ENCODE measurements at places on chromosomes 3 and 15. TPM values are rescaled to one million over a fixed set of nuclear protein-coding genes. Genes with fewer than 3 reads are reported as not detected.

DNA sequence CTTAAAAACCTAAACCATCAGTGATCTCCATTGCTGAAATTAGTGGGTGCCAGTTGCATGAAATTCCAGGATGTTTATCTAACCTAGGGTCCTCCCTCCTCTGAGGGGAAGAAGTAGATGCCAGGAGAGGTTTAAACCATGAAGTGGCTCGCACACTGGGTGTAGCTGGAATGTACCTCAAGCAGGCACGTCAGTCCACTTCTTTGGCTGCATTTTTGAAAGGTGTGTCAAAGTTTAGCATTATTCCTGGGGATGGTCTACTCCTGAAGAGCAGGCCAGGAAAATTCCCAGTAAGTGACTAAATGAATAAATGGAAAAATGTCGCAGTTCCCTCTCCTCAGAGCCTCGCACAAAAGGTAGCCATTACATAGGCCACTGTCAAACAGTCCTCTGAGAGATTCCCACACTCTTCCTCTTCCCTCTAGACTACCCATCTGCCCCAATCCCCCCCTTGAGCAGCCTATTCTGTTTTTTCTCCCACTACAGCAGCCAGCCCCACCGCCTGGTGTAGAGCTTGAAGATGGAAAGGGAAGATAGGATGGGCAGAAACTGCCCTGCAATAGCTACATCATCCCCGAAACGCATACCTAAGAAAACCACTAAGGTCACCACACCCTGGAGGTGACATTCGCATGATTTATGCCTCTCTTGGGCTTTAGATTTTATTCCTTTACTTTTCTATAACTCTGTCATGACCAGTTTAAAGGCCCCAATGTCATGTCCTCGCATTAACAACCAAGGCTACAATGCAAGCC, 655 bp upstream of the TMOD3 start:
- peak overlapping the region; percentile 93 for H3K4me3 ChIP-seq
- H3K4me1 ChIP-seq, result peaks cover 39% of the 10 kb centered on the region
- DNase-seq, result no peak
- peaks cover 10% of the 10 kb centered on the region for H3K27me3 ChIP-seq

- peaks cover 24% of the 10 kb centered on the region for H3K36me3 ChIP-seq
- H3K4me3 ChIP-seq, result peak overlapping the region; percentile 98
- no peaks in the 10 kb centered on the region for H3K27me3 ChIP-seq
- H3K27ac ChIP-seq, result peak overlapping the region; percentile 96
Measured at GRCh38 chr15:82986442-82986780, 401 bp downstream of the RAMAC start.

DNA sequence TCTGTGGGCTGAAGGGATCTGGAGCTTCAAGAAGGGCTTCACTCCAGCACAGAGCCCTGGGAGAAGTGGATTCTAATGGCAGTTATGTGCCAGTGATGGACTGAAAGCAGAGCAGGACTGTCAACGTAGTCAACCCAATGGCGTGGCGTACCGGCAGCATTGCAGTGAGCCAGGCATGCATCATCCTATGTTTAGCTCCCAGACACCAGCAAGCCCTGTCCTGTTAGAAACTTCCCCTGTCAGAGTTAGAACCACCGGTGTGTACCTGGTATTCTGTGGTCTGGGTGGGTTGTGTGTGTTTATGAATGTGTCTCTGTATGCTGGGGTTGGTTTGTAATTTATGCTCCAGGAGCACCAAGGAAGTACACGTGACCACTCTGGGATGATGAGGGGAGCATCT, 86.3 kb downstream of the CLSTN2 start:
- H3K27ac ChIP-seq, result no peak overlapping the region
- no peak overlapping the region for H3K4me3 ChIP-seq
- no peak for DNase-seq
- H3K4me1 ChIP-seq, result no peaks in the 10 kb centered on the region
- no peaks in the 10 kb centered on the region for H3K27me3 ChIP-seq

GRCh38 chr3:139830817-139831216, 104.2 kb upstream of the CLSTN2 start:
- no peak overlapping the region for H3K27ac ChIP-seq
- no peaks in the 10 kb centered on the region for H3K4me1 ChIP-seq
- no peaks in the 10 kb centered on the region for H3K27me3 ChIP-seq

DNA sequence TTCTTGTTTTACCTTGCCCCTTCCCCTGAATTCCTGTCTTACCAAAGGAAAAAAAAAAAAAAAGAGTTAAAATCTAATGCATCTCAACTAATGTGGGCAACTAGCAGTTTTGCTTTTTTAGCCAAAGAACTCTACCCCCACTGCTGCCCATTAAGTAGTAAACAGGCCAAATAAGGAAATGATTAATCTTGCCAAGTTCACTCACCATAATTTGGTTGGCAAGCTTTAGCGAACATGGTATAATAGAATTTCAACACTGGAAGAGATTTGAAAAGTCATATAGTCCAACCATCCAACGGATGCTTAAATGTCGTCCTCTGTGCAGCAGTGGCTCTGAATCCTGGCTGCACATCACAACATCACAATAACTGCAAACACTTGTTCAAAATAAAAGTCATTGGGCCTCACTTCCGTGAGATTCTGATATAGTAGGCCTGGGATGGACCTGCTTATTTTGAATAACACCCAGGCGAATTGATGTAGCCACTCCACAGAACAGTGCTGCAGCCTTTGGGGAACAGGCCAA, 142.0 kb upstream of the UBE2E1 start:
- no peak for DNase-seq
- no peaks in the 10 kb centered on the region for H3K36me3 ChIP-seq
- no peak overlapping the region for H3K4me3 ChIP-seq
- H3K27ac ChIP-seq, result no peak overlapping the region
- H3K27me3 ChIP-seq, result peaks cover 5% of the 10 kb centered on the region
- peaks cover 4% of the 10 kb centered on the region for H3K4me1 ChIP-seq

DNA sequence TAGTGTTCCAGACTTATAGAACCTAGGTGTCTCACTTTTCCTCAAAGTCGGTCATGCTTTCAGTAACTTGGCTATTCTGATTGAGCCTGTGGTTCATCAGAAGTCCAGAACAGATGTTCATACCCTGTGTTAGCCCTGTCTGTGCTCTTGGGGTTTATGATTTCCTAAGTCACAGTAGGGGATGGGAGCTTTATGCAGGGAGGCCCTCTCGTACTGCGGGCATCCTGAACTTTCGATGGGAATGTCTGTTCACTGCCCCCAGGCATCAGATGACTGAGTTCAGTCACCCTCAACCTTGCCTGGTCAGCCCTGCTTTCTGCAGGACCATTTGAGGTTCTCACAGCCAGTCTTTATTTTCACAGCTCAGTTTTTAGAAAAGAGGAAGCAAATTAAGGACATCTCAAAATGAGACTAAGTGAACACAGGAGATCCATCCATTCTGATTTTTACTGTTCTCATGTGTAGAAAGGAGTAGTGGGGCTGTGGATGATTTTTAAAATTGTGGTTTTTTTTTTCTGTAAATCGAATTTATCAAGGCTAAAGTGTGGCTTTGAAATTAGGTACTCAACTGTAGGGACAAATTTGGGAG, 71.3 kb downstream of the CMTM8 start:
- peaks cover 64% of the 10 kb centered on the region for H3K4me1 ChIP-seq
- H3K4me3 ChIP-seq, result no peak overlapping the region
- DNase-seq, result no peak
- H3K36me3 ChIP-seq, result peaks cover 16% of the 10 kb centered on the region
- H3K27ac ChIP-seq, result no peak overlapping the region
- H3K27me3 ChIP-seq, result no peaks in the 10 kb centered on the region

DNA sequence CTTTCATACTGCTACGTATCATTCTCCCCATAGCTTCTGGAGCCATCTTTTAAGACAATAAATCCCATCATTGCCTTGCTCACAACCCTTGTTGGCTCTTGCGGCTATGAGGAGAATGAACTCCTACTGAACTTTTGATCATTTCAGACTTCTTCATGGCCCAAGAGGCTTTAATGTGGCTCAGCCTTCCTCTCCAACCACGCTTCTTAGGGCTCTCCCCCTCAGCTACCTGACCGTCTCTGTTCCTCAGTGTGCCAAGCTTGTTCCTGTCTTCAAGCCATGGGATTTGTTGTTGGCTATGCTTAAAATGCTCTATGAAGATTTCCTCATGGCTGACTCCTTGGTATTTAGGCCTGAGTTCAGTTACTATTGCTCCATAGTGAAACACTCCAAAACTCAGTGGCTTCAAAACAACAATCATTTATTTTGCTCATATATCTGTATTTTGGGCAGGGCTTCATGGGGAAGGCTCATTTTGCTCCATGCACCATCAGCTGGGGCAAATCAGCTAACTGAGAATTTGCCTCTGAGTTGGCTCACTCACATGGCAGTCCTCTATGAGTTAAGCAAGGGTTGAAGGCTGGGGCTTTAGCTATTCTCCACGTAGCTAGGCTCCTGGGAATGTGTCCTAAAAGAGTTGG, 47.5 kb downstream of the FOXL2 start:
- H3K36me3 ChIP-seq, result no peaks in the 10 kb centered on the region
- H3K4me1 ChIP-seq, result no peaks in the 10 kb centered on the region
- DNase-seq, result no peak
- H3K4me3 ChIP-seq, result no peak overlapping the region
- peaks cover 3% of the 10 kb centered on the region for H3K27me3 ChIP-seq

DNA sequence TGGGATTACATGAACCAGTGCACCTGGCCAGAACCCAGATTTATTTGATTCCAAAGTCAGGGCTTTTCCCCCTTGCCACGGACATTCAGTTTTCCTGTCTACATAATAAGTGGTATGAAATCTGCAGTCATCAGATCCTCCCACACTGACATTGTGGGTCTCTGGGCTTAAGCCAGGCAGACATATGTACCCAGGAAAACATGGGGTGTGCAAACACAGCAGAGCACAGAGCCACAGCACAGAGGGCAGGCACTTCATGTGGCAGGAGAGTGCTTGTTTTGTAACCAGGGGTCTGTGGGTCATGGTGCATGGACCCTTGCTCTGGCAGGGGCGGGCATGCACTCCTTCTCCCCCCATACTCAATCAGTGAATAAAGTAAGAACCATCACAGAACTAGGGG, 6.1 kb upstream of the ABTB1 start:
- H3K27ac ChIP-seq, result no peak overlapping the region
- no peak for DNase-seq
- no peaks in the 10 kb centered on the region for H3K27me3 ChIP-seq
- no peaks in the 10 kb centered on the region for H3K36me3 ChIP-seq

DNA sequence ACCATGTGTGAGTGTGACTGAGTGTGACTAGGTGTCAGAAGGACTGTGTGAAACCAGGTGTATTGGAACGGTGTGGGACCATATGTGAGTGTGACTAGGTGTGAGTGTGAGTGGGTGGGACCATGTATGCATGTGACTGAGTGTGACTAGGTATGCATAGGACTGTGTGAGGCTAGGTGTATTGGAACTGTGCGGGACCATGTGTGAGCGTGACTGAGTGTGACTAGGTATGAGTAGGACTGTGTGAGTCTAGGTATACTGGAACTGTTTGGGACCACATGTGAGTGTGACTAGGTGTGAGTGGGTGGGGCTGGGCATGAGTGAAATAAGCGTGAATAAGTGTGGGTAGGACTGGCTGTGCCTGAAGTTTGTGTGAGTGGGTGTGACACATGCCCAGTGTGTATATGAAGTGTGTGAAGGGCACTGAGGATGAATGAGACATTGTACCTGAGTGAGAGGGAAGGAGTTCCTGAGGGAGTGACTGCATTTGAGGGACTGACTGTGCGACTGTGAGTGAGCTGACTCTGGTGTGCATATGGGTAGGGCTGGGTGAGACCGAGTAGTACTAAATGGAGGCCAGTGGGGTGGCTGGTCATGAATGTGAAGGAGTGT, 247.0 kb upstream of the CCDC54 start:
- no peaks in the 10 kb centered on the region for H3K4me1 ChIP-seq
- no peak overlapping the region for H3K4me3 ChIP-seq
- peaks cover 2% of the 10 kb centered on the region for H3K27me3 ChIP-seq
- no peak overlapping the region for H3K27ac ChIP-seq

DNA sequence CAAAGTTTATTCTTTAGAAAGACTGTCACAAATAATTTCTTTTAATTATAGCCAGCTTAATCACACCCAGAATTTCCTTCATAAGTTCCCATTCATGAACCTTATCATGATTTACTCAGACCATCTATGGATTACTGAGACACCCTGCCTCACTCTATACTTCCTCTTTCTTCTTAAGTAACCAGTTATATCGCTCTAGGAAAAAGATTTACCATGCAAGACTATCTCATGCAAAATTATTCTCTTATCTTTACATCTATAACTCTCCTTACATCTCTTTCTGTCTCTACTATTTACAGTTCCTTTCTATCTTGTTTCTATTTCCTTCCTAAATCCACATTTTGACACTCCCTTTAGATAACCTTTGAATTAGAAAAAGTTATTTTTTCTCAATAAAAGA, 316.8 kb downstream of the POLQ start:
- no peak overlapping the region for H3K27ac ChIP-seq
- no peaks in the 10 kb centered on the region for H3K36me3 ChIP-seq
- no peaks in the 10 kb centered on the region for H3K27me3 ChIP-seq
- no peaks in the 10 kb centered on the region for H3K4me1 ChIP-seq
- H3K4me3 ChIP-seq, result no peak overlapping the region

DNA sequence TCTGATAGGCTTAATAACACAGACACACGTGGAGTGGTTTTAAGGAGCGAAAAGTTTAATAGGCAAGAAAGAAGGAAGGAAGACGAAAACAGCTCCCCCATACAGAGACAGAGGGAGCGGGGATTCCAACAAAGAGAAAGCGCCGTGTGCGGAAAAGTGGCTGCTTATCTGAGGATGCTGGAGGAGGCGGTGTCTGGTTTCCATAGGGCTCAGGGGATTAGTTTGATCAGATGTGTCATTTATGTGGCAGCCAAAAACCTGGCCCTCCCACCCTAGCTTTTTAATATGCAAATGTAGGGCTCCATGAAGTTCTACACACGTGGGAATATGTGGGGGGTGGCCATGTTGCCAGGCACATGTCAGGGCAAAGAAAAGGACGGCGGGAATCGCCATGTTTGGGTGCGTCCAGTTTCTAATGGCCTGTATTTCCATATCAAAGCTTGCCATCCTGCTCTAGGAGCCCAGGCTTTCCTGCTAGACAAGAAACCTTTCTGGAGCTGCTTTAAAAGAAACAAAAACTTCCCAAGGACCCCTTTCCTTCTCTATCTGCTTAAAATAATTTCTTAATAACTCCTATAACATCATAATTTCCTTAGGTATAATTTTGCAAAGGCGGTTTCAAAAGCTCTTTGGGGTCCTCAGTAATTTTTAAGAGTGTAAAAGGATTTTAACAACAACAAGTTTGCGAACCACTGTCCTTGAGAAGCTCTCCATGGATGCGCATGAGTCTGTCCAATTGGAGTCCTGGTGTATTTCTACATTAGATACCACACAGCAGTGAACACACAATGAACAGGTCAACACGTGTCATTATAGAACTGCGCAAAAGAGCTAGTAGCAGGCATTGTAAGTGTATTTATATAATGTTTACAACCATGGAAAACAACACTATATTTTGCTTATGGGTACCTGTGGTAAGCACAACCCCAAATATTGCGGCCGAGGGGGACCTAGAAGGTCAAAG, 622 bp upstream of the ZNF589 start:
- H3K27ac ChIP-seq, result no peak overlapping the region
- peaks cover under 1% of the 10 kb centered on the region for H3K36me3 ChIP-seq
- H3K4me3 ChIP-seq, result peak overlapping the region; percentile 87
- H3K27me3 ChIP-seq, result no peaks in the 10 kb centered on the region

Gene MKRN2OS
- not detected for total RNA-seq

Gene CLDN16
- total RNA-seq, result not detected

Gene REC114
- not detected for total RNA-seq

Gene PLOD2
- not detected for total RNA-seq

Measured in activated CD4-positive, alpha-beta T cell treated with anti-CD3 and anti-CD28 coated beads, Interleukin-2, amount 10 ng/mL, durations not matched to agents 7 days and 5 days (primary cell).